ENCODE measurements at places on chromosomes 7 and 10. TPM values are rescaled to one million over a fixed set of nuclear protein-coding genes. Genes with fewer than 3 reads are reported as not detected.

- no peak for DNase-seq
Observed at GRCh38 chr7:84490661-84491060, 296.1 kb upstream of the SEMA3A start.

DNA sequence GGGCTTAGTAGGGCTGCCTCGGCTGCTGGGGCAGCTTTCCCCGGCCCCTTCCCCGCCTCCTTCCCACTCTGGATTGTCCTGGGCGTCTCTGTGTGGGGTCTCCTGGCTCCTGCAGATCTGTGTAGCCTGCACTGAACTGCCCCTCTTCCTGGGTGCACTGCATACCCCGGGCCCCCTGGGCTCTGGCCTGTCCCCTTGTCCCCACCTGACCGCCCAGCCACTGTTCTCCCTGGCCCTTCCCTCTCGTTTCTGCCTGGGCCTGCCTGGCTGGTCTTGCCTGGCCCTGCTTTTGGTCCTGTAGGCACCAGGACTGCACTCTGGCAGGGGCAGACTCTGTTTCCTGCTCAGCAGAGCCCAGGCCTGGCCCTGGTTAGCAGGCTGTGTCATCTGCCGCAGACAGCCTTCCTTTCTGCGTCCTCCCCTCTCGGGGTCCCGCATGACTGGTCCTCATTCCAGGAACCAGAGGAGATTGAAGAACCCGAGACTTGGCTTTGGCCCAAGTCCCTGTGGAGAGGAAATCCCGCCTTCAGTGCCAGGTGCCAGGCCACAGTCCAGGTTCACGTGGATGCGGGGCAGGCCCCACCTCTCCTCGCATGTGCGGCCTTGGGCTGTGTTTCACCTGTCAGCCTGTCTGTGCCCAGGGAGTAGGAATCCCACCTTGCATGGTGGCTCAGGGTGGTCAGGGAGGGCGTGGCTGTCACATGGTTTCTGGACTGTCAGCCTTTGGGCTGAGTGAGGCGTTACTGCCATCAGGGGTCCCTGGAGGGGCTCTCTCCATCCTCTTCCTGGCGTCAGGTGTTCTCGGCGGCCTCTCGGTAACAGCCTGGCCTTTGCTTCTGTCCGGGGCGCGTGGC is 9.2 kb downstream of the INPP5A start:
- peak; percentile 58 for DNase-seq

DNA sequence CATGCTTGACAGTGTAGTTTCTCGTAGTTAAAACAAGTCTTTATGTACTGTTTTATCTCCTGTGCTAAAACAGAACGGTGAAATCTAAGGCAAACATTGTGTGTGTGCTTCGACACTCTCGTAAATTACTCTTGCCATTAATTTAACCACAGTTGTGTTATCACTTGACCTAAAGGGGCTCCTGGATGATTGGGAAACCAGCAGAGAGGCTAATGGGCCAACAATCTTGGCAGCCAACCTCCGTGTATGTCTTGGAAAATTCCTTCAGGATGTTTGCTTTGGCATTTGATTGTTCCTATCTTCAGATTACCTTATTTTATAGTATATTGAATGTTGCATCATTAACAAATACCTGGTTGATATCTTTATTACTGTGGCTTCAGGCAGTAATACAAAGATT is 409.5 kb downstream of the SDK1 start:
- no peak for DNase-seq

GRCh38 chr7:50685135-50686065 is 97.3 kb downstream of the GRB10 start:
- no peak for DNase-seq

DNA sequence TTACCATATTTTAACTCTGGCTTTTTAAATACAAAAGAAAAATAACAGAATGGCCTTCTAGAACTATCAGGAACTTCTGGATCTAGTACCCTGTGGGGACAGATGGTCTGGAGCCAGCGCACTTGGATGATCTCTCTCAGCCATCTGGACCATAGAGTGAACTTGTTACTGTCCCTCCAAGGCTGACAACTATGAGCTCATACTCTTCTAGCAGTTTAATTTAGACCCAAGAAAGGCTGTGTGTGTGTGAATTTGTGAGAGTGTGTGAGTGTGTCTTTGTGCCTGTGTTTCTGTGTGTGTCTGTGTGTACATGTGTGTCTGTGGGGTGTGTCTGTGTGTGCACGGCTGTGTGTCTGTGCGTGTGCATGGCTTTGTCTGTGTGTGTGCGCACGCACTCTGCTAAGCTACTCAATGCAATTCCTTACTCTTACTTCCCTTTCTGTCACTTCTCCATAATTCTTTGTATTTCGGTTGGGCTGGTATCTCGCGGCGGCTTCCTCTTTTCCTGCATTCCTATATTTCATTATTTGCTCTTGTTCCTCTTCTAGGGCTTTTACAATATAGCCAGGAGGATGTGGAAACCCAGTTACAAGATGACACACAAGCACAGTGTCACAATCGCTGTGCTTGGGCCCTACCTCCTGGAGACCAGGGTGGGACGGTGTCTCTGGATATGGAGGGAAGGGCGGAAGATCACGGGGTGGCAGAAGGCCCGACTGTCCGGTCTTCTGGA is 51.9 kb downstream of the IKZF1 start:
- no peak for DNase-seq

DNA sequence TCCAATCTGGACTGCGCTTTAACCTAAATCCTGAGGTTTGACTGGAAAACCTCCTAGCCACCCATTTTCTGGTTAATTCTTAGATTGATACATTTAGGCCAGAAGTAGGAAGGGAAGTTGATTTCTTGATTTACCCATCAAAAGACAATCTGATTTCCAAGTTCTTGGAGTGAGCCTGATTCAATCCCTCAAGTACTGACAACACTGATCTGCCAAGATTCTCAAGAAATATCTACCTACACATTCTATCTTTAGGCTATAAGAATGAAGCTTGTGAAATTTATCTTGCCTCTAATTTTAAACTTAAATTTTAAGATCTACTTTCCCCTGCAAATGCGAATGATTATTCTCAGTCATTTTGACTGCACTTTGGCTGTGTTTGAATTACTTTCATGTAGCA is 5.9 kb downstream of the TAS2R16 start:
- DNase-seq, result no peak

- no peak for DNase-seq
Observed at GRCh38 chr7:66013938-66014337, 31.9 kb upstream of the GUSB start.

DNA sequence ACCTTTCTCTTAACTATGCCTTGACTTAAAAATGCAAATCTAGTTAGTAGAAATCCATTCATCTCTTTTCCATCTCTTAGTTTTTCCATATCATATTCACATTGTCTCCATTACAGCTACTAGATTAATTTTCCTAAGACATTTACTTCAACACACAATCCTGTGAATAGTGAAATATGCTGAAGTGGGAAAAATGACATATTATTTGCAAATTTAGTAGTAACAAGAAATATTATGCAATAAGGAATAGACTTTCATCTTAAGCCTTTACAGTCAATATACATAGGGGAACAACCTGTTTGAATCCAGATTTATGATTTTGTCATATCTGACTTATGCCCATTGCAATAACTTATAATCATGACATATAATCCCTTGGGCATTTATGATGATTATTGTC is 277.0 kb upstream of the IMMP2L start:
- DNase-seq, result no peak

- DNase-seq, result peak; percentile 83
Observed at GRCh38 chr7:35519971-35520809, 174.7 kb downstream of the HERPUD2 start.

DNA sequence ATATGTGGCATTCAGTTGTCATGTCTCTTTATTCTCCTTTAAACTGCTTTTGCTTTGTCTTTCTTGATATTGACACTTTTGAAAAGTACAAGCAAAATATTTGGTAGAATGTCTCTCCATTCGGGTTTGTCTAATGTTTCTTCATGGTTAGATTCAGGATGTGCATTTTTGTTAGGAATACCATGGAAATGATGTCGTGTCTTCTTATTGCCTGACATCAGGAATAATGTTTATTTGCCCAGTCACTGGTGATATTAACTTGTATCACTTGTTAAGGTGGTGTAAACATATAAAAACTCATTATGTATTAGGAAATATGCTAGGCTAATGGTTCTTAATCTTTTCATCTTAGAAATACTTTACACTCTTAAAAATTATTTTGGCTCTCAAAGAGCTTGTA is 43.4 kb downstream of the CDK1 start:
- DNase-seq, result no peak

- no peak for DNase-seq
Observed at GRCh38 chr7:139495580-139496125, 12.2 kb upstream of the KLRG2 start.

- no peak for DNase-seq
Observed at GRCh38 chr10:55989188-55989587, 371.9 kb downstream of the ZWINT start.

DNA sequence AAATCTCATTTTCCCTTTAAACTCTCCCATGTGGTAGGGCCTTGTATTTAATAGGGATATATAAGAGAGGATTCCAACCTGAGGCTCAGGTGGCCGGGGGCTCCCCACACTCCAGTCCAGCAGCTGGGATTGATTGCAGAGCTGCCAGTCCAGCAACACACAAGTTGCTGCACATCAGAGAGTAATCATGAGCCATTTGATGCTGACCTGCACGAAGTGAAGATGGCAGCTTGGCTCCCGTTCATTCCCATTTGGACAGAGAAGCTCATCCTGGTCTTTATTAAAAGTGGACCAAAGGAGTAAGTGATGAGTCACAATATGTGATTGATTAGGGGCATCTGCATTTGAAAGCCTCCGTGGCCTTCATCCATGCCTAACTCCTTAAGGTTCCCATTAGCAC is 202.4 kb downstream of the PLXNA4 start:
- DNase-seq, result no peak

GRCh38 chr7:2181077-2181854 is 51.5 kb downstream of the MAD1L1 start:
- no peak for DNase-seq

- no peak for DNase-seq
Observed at GRCh38 chr7:135147341-135147898, 452 bp upstream of the TMEM140 start.

DNA sequence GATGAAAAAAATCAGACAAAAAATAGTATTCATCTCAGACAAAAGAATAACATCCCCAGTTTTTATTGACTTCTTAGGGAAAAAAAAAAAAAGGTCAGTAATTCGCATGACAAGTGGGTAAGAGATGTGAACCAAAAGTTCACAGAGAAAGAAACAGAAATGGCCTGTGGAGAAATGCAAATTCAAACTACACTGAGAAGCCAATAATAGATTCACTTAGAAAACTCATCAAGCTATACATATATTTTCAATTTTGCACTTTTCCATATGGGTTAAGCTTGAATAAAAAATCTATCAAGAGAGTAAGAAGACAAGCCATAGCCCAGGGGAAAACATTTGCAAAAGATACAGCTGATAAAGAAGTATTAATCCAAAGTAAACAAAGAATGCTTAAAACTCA is 28.0 kb downstream of the HERC4 start:
- no peak for DNase-seq

GRCh38 chr10:96122824-96123223 is 7.3 kb upstream of the ZNF518A start:
- no peak for DNase-seq

DNA sequence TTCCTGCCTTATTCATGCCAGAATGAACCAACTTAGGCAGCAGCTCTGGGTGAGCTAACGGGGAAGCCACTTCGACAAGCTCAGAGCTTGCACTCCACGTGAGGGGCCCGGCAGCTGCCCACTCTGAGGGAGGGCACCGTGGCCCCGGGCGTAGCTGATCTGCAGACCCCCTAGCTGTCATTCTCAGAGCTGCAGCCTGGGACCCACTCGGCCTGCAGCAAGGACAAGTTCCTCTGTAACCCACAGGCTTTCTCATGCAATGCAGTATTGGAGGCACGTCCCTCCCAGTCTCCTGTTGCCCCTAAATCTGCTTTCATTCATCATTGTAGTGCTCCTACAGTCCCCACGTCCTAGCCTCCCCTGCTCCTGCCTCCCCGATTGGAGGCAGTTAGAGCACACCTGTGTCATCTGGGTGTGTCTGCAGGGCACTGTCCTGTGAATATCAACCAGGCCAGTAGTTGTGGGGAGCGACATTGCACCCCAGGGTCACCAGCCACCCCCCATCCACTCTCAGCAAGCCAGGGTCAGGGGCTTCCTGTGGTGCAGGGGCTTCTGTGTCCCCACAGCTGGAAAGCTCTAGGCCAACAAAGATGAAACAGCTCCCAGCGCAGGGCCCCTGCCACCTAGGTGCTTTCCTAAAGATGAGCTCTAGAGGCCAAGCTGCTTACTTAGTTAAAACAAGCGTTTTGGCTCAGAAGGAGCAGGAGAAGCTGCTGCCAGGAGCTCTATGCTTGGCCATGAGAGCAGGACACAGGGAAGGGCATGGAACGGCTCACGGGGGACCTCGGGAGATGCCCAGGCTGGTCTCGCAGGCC is 333.6 kb downstream of the ADARB2 start:
- DNase-seq, result no peak

GRCh38 chr7:16660702-16661464 is 14.9 kb downstream of the BZW2 start:
- no peak for DNase-seq

DNA sequence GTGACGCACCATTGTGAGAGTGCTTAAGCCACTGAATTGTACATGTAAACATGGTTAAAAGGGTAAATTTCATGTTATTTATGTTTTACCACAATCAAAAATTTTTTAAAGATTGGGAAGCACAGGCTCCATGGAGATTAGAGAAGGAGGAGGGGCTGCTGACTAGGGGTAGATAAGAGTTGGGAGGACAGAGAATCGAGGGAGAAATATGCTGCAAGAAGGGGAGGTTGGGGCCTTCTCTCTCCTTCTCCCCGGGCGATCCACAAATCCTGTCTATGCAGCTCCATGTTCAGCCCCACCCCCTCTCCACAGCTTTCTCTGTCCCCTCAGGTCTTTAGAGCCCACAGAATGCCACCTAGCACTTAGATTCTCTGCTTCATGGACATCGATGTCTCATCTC is 12.1 kb downstream of the ZNF467 start:
- no peak for DNase-seq

DNA sequence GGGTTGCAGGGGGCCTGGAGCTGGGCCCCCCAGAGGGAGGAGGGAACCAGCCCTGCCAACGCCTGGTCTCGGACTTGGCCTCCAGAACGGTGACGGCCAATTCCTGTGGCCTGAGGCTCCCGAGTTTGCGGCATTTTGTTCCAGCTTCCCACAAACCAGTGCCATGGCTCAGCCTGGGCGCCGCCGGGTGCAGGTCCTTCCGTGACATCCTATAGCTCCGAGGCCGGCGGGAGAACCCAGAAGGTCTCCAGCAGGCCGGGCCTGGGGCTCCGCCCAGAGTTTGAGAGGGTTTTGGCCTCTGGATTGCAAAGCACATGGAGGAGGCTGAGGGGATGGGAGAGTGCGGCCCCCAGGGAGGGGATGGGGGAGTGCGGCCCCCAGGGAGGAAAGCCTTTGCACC is 92.6 kb downstream of the UNCX start:
- no peak for DNase-seq

GRCh38 chr7:11615174-11615573 is 216.8 kb downstream of the THSD7A start:
- DNase-seq, result no peak

- DNase-seq, result no peak
Observed at GRCh38 chr7:146683439-146683838, 566.8 kb downstream of the CNTNAP2 start.

ALOX5 gene
- total RNA-seq, result 33.7 TPM

CCSER2 gene
- total RNA-seq, result 136 TPM

ZNF467 gene
- total RNA-seq, result 10.1 TPM

RUFY2 gene
- total RNA-seq, result 52.3 TPM

SLC39A12 gene
- total RNA-seq, result not detected

JCAD gene
- total RNA-seq, result 83.5 TPM

LRIT2 gene
- total RNA-seq, result not detected

MOGAT3 gene
- not detected for total RNA-seq

SDK1 gene
- total RNA-seq, result 11.2 TPM
